CD4-positive, alpha-beta T cell treated with Interleukin-6 at 100 ng/mL for 8 hours (primary cell): ENCODE measurements at places on chromosomes 3 and 15.

- peak; percentile 84 for DNase-seq
Observed at GRCh38 chr15:67120839-67121643, 55.6 kb downstream of the SMAD3 start.

- DNase-seq = no peak
Observed at GRCh38 chr3:76552653-76553052, 487.2 kb upstream of the ROBO2 start.

GRCh38 chr3:164418414-164418813 is 659.9 kb downstream of the SI start:
- DNase-seq = no peak

DNA sequence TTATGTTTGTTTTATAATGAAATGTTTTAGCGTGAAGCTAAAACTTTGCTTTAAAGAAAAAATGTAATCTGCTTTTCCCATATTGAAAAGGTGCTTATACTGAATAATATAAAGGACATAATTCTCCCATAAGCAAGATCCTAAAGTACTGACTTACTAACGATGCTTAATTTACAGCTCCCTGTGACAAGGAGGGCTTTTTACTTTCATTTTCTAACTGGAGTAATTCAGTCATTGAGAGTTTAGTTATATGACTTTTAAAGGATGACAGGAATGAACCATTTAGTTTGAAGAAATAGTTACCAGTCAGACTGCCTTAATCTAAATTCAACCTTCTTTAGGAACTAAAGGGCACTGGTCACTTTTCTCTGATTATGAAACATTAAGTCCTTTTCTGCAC is 19.3 kb upstream of the ZPLD1 start:
- DNase-seq = no peak

- no peak for DNase-seq
Observed at GRCh38 chr3:166734734-166735133, 645.4 kb downstream of the ZBBX start.

- DNase-seq = no peak
Observed at GRCh38 chr3:73273341-73273740, 211.9 kb downstream of the EBLN2 start.

DNA sequence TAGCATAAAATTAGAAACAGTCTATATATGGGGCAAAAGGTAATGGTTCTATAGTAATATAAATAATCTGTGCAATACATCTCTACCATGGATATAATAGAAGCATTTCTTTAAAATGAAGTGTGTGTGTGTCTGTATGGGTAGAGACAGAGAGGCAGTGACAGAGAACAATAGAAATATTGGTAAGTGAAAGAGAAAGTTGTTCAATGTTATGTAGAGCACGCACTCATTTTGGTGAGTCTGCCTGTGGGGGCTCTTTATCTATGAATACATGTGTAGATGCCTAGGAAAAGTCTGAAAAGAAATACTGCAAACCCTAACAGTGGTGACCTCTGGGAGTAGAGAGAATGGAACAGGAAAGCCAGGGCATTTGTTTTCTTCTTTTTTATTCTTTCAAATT is 182.6 kb downstream of the STAC start:
- no peak for DNase-seq

DNA sequence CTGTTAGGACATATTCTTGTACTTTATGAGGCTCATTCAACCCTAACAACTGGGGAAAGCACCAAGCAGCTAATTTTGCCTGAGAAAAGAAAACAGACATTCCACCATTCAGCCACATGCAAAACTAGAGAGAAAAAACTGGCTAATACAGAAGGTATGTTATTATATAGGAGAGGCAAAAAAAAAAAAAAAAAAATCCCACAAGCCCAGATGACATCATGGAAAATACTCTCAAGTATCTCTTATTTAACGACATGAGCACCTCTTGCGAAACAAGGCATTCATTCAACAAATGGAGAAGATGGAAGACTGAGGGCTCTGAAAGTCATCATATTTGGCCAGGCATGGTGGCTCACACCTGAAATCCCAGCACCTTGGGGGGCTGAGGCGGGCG is 61.5 kb downstream of the PRICKLE2 start:
- no peak for DNase-seq

- DNase-seq = no peak
Observed at GRCh38 chr3:27290760-27291159, 78.4 kb downstream of the NEK10 start.

DNA sequence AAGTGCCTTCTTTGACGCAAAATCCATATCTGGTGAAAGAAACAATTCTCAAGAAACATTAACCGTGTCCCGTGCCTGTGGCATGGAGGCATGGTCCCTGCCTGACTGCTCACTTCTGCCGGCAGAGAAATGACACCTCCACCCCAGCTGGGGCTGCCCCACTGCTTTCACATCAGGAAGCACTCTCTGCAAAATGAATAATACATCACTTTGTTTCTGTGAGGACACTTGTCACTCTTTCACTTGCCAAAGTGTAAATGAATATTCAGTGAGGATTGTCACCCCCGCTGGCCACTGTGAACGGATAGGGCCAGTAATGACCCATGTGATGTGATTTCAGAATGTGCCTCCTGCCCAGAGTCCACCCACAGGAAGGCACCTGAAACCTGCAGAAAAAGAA is 31.1 kb upstream of the SLC24A5 start:
- DNase-seq = no peak

GRCh38 chr3:125281381-125281780 is 68.8 kb upstream of the SLC12A8 start:
- DNase-seq = no peak

DNA sequence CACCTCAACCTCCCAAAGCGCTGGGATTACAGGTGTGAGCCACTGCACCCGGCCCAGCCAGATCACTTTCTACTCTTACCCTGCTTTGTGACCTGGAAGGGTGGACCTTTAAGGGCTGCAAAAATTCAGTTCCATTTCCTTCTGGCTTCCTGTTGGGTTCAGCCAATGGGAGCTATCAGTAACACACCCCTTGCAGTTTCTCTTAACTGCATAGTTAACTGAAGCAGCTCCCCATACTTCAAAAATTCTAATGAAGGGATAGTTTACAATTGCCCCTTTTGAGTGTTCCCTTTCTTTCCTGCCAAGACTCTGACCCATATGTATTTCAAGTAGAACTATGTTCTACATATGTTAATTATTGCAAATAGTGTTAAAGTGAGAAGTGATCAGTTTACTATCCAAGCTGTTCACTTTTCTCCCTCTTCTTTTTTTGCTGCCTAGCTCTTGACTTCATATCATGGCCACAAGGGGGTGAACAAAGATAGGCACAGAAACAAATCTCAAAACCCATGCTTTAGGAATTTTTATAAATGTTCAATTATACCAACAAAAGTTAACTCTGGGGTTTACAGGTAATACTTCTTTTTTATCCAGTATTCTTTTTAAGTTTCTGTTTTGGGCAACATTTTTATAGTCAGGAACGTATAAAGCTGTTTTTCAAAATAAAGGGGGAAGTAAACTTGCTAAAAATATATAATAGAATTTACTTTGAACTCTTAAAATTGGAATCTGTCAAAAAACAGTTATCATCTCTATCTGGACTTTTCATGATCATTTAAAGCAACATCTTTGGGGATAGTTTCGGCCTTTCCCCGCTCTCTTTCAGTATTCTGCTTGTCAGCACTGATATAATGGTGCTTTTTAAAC is 8.1 kb downstream of the PGBD4 start:
- no peak for DNase-seq

- no peak for DNase-seq
Observed at GRCh38 chr3:57105585-57105984, 45.1 kb downstream of the SPATA12 start.

GRCh38 chr15:51172193-51172592 is 77.5 kb upstream of the TNFAIP8L3 start:
- DNase-seq = no peak

- DNase-seq = no peak
Observed at GRCh38 chr3:43497422-43497821, 124.4 kb downstream of the ANO10 start.

- DNase-seq = peak; percentile 73
Observed at GRCh38 chr15:67091071-67091979, 25.9 kb downstream of the SMAD3 start.

DNA sequence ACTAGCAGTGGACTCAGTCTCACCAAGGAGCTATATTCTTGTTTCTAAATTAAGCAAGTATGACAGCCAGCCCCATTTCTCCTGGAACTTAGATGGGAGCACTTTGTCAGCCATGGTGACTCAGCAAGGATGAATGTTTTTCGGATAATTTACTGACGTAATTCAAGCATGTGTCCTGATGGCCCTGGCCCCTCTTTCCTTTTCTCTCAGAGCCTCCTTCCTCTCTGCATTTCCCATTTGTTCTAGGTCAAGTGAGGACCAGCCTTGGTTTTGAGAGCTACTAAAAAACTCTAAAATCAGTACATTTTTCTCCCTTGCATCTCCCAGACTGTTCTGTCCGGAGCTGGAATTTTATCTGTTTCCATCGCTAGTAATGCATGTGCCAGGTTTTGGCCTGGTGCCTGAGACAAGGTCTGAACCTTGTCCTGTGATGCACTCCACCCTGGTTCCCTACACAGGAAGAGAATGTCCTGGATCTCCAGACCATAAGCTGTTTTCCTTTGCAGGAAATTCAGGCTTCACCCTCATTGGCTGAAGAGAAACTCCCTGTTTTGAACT is 256.6 kb upstream of the ROPN1 start:
- DNase-seq = no peak

DNA sequence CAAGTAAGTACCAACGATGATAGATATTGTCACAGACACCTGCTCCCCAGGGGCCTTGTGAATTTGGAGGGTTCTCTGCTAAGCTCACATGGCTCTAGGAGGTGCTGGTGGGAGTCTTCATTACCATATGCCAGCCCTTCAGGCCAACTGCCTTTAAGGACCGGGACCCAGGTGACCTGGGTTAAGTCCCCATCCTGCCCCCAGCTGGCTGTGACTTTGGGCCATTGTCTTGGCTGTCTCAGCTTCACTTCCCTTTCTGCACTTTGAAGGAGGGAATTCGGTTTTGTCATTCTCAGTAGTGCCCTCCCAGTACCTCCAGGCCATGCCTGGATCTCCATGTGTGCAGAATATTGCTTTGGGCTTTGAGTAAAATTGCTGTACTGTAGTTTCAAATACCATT is 72.8 kb upstream of the ACAD9 start:
- no peak for DNase-seq

GRCh38 chr3:46138581-46138980 is 69.5 kb downstream of the CCR1 start:
- DNase-seq = no peak

DNA sequence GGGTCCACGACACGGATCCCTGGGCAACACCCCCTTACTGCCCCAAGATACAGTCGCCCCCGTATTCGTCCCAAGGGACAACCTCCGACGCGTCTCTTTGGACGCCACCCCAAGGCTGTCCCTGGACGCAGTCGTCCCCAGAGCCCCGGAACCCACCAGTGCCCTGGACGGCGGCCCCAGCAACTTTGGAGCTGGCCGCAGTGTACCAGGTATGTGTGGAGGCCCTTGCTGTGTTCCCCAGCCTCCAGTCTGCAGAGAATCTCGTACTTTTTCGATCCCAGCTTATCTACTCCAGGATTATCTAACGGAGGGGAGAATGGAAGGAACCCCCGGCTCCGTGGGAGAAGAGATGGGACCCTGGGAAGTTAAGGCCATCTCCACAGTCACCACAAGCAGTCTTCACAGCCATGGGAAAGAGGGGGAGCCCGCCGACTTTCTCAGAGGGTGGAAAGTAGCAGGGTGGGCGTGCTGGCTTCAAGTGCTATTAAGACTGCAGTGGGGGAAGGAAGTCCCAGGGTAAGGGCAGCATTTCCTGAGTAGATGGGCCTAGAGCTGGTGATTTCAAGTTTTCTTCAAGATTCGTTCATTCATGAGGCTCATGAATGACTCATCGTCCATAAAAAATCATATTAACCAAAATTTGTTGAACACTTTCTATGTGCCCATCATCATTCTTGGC is 1.1 kb downstream of the MESP2 start:
- no peak for DNase-seq

DNA sequence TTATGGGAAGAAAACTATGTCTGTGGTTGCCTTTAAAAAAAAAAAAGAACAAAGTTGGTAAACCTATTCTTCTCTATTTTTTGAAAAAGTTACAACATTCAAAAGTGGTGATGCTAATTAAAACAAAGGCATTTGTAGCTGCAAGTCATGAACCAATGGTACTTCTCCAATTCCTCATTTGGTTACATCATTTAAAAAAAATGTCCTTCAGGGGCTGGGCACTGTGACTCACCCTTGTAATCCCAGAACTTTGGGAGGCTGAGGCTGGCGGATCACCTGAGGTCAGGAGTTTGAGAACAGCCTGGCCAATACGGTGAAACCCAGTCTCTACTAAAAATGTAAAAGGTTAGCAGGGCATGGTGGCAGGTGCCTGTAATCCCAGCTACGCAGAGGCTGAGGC is 574.6 kb downstream of the VGLL3 start:
- DNase-seq = no peak
